ENCODE measurements at places on chromosomes 3 and 15. TPM values are rescaled to one million over a fixed set of nuclear protein-coding genes. Genes with fewer than 3 reads are reported as not detected.

The TLR9 gene
- total RNA-seq = 1.1 TPM

The PLSCR5 gene
- not detected for total RNA-seq

The GOLGA8J gene
- 0.20 TPM for total RNA-seq

The CORO2B gene
- 5.9 TPM for total RNA-seq

The PDIA3 gene
- 580 TPM for total RNA-seq

The SHC4 gene
- 0.67 TPM for total RNA-seq

All from lung (tissue), 17 donors.